ENCODE measurements at places on chromosomes 4 and X. TPM values are rescaled to one million over a fixed set of nuclear protein-coding genes. Genes with fewer than 3 reads are reported as not detected.

Gene F8A2
- not detected for total RNA-seq

Gene AADAT
- total RNA-seq: 6.5 TPM

Gene KLHL13
- total RNA-seq: 13.8 TPM

Gene MAGEA1
- not detected for total RNA-seq
